ENCODE measurements at places on chromosomes 3 and 15. TPM values are rescaled to one million over a fixed set of nuclear protein-coding genes. Genes with fewer than 3 reads are reported as not detected.
A peak's percentile ranks its signal among the peaks of the same experiment; 100 is the strongest.

DNA sequence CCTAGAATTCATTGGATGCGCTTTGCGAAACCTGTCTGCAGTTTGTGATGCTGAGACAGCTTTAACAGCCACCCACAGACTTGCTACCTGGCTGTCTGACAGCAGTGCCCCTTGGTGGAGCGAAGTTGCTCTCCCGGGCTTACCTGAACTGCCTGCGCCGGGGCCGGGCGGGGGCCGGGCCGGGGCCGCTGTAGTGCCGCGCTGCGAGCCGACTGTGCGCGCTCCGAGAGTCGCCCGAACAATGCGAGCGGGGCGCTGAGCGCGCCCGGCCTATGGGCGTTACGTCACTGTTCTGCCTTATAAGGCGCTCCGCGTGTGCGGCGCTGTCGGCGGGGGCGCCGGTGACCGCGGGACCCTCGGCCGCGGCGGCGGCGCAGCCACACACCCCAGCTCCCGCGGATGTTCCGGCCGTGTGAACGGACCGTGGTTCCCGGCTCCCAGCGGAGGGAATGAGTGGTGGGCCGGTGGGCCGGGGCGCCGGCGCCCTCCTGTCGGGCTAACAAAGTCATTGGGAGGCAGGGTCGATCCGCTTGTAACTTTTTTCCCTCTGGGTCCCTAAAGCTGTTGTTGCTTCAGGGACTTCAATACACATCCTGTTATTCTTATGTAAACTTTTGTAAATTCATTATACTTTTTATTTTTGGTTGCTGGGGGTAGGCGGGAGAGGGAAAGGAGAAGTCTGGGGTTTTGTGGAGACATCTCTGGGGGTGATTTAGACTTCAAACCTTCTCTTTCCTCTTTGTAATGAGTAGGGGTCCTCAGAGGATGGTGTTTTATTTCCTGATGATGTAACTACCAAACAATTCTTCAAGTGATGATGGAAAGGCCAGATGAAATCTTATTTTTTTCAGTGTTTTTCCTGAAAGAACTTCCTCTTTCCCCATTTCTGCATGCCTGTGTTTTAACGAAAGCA is 58.5 kb downstream of the CMSS1 start:
- peak; percentile 73 for DNase-seq

The GASK1A gene
- total RNA-seq: not detected

The C3orf52 gene
- 4.4 TPM for total RNA-seq

- DNase-seq: peak; percentile 83
Measured at GRCh38 chr15:60840703-60841411, 361.9 kb upstream of the ICE2 start.

The SOX2 gene
- total RNA-seq: not detected

GRCh38 chr3:72347819-72348319 is 500.4 kb downstream of the SHQ1 start:
- DNase-seq: peak; percentile 78

The FAM3D gene
- total RNA-seq: not detected

DNA sequence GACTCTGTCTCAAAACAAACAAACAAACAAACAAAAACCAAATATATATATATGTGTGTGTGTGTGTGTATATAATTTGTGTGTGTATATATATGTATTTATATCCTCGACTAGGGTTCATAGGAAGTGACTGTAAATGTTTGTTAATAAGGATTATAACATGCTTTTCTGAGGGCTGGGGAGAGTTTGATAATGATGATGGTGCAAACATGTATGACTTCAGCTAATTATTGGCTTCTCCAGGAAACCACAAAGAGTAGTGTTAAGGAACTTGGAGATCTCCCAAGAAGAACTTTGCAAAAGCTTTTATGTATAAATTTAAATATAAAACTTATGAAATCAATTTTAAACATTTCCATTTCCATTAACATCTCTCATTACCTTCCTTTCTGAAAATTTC is 3.9 kb upstream of the OPA1 start:
- DNase-seq: no peak

GRCh38 chr3:98628317-98628716 is 34.9 kb upstream of the CPOX start:
- no peak for DNase-seq

DNA sequence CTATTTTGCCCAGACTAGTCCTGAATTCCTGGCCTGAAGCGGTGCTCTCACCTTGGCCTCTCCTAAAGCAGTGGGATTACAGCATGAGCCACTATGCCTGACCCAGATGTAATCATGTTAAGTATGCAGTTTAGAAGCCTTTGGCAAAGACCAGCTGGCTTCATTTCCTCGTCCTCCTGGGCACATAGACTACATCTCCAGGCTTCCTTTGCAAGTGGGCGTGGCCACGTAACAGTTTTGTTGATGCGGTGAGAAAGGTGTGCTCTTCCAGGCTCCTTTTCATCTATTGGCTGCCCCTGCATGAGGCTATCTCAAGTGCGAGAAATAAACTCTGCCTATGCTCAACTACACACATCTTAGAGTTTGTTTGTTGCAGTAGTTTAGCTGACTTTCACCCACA is 13.0 kb downstream of the SV2B start:
- no peak for DNase-seq

DNA sequence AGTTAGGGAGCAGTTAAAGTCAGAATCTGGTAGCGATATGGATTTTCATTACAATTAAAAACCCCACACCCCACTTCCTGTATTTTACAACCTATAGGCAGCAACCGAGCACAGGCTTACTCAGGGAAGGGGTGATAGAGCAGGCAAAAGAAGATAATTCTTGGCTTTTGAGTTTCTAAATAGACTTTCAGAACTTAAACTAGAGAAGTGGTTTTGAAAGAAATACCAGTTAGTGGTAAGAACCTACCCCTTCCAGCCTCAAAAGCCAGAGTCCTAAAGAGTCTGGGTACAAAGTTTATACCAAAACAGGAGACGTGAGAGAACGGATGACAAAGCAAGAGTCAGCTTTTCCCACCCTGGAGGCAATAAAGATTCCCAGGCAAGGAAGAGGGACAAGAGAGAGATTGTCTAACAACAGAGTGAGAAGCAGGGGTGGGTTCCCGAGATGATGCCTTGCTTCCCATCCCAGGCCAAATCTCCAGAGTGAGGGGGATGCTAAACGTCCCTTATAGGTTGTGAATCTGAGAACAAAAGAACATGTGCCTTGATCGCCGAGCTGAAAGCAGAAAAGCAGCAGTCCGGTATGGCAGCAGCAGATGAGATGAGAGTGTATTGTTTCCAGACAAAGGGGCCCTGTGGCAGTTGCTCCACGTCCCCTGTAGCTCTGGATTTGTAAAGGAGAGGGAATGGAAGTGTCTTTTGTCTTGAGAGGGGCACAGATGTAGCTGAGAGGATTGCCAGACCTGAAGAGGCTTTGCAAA is 36.8 kb downstream of the KLHL6 start:
- no peak for DNase-seq

GRCh38 chr3:34807611-34808010 is 831.7 kb upstream of the ARPP21 start:
- no peak for DNase-seq

The CAPN3 gene
- 2.7 TPM for total RNA-seq

DNA sequence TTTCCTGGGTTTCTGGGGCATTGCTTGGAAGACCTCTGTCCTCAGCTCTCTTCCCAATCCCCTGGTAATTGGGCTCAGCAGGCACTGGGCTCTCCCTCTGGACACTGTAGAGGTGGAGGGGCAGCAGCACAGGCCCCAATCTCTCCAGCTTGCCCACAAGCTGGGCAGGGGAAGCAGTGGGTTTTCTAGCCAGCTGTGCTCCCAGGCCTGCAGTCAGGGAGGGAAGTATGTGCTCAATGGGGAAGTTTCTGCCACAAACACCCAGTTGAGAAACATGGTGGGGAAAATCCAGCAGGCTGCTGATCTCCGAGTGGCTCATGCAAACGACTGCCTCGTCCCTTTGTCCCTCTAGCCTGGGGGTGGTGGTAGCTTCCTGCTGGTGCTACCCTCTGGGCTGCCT is 12.8 kb upstream of the RFT1 start:
- no peak for DNase-seq

The AMOTL2 gene
- 0.12 TPM for total RNA-seq

- DNase-seq: no peak
Measured at GRCh38 chr3:127194601-127195187, 1.8 kb downstream of the PRR23E start.

DNA sequence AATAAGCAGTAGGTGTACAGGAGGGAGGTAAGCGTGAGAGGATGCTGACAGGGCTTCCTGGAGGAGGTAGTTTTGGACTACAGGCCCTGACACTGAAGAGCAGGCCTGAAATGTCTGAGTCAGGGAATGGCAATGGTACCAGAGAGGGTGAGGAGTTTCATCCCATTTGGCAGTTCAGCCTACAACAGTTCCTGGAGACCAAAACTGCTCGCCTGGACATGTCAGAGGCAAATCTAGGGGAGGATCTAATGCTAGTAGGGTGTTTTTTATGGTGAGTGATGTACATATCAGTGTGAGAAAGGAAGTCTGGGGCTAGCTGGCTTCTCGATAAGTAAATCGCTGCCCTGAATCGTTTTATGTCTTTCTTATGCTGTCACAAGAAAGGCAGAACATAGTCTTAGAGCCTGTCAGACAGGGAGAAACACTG is 13.8 kb upstream of the TNFSF10 start:
- peak; percentile 30 for DNase-seq

DNA sequence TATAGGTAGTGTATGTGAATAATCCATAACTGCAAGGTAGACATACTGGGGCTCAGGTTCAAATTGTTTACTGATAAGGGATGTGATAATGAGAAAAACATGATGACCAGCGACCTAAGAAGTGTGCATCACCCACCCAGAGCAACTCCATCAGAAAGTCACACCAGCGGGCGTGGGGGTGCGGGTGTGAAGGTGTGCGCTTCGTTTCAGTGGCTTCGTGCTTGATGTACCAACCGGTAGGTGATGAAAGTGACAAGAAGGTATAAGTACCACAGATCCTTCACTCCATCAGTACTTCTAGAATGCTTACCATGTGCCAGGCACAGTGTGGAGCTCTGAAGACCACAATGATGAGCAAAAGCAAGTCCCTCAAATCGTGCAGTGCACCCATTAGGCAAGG is 11.2 kb downstream of the ANP32A start:
- DNase-seq: no peak

DNA sequence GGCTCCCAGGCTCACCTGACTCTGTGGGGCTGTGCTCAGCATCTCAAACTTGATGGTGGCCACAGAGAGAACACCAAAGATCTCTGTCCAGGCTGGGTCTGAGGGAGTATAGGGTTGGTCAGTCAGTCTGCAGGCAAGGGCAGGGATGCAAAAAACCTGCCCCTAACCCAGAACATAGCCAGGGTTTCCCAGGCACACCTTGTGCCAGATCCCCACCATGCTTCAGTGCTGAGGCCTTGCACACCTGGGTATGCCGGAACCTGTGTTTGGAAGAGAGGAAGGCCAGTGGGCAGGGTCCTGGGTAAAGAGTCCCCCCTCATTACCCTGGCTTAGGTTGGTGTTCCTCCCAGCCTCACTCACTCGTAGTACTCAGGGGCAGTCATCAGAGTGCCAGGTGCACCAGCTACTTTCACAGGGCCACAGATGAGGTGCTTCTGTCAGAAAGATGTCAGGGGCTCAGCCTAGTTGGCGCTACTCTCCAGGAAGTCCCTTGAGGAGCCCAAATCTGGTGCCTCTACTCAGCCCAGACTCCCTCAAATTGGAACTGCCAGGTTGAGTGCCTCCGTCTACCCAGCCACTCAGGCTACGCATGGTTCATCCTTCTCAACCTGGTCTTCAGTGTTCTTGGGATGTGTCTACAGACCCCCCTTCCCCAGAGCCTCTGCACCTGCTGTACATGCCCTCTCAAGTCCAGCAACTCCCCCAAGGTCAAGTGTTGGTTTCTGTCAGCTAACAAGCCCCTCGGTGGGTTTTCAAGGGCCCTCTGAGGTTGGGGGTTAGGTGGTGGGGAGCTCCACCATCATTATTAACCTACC is 1.8 kb downstream of the DALRD3 start:
- no peak for DNase-seq

- DNase-seq: no peak
Measured at GRCh38 chr15:32972686-32973085, 221.8 kb downstream of the FMN1 start.

Data from activated CD4-positive, alpha-beta memory T cell treated with anti-CD3 and anti-CD28 coated beads for 36 hours (primary cell).